ENCODE measurements at places on chromosomes 2 and 18.

DNA sequence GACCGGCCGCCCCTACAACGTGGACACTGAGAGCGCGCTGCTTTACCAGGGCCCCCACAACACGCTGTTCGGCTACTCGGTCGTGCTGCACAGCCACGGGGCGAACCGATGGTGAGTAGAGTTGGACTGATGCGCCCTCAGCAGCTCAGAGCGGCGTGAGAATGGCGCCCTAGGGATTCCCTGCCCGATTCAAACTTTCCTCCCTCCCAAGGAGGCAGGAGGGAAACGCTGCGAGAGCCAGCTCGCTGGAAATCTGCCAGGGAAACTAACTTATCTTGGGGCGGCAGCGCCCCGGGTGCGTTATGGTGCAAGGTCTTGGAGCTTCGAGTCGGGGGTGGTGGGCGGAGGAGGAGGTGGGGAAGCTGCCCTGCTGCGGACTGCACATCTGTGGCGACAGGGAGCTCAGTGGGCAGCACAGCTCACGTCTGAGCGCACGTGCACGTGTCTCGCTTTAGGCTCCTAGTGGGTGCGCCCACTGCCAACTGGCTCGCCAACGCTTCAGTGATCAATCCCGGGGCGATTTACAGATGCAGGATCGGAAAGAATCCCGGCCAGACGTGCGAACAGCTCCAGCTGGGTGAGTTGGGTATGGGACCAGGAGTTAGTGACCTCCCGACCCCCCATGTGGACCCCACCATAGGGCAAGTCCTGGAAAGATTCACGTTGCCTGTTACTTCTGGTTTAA lies 697 bp downstream of the ITGA4 start:
- DNase-seq: peak; percentile 21

- no peak for DNase-seq
Observed at GRCh38 chr2:60297296-60298005, 256.0 kb downstream of the BCL11A start.

DNA sequence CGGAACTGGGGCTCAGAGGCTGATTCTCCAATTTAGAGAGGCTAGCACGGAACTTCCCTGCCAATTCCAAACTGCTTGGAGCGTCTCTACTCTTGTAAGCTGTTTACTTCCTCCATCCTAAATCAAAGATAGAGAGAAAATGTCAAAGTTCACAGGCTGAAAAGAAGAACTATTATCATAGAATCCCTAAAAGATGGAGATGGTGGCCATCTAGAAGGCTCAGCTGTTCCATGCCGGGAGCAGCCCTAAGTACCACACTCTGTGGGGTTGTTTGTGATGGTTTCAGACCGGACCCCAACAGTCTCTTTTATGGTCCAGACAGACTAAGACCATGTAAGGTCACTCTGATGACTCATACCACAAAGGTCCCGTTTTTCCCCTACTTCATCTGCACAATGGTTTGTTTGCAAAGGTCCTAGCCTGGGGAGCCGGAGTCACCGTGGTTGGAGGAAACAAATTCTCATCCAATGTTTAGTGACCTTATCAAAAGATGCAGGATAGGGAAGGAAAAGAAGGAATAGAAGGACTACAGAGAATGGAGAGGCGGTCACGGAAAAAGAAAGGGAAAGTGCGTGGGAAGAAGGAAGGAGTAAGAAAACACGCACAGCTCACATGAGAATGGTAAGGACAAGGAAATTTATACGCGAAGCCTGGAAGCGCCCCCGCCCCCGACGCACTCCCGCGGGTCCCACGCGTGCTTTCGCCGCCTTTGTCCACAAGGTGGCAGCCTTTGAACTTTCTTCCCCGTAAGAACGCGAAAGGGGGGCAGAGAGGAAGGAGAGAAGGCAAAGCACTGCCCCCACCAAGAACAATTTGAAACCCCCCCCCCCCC lies 453 bp upstream of the ANTXR1 start:
- peak; percentile 18 for DNase-seq

DNA sequence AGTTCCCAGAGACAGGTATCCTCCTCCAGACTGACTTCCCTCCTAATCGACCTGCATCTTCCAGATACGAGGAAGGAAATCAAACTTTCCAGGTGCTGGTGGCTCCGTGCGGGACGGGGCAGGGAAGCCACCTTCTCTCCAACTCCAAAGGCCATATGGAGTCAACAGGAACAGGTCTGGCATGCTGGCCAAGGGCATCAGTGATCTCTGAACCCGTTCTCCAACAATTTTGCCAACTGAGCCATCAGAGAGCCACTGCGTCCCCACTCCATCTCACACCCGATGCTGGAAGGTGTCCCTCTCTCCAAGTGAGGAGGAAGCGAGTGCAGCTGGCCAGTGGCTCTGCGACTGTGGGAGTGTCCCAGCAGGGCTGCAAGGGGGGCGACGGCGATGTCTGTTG lies 5.4 kb downstream of the EDAR start:
- no peak for DNase-seq

GRCh38 chr2:10165282-10165681 lies 42.7 kb downstream of the RRM2 start:
- no peak for DNase-seq

DNA sequence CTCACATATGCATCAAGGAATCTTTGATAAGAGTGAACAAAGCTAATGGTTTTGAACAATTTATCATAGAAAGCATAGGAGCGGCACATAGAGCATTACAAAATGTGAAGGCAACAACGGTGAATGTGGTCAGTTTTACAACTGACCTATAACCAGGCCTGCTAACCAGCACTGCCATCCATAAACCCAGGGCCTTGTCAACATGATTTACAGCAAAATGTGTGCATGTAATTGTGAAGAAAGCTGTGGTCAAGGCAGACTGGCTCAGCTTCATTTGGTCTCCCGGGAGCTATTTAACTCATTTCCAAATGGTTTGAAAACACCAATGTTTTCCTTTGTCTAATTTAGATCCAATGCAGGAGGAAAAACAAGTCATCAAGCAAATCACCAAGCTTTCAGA lies 119.8 kb downstream of the DHRS9 start:
- no peak for DNase-seq

- DNase-seq: no peak
Observed at GRCh38 chr2:59694176-59694575, 859.3 kb downstream of the BCL11A start.

DNA sequence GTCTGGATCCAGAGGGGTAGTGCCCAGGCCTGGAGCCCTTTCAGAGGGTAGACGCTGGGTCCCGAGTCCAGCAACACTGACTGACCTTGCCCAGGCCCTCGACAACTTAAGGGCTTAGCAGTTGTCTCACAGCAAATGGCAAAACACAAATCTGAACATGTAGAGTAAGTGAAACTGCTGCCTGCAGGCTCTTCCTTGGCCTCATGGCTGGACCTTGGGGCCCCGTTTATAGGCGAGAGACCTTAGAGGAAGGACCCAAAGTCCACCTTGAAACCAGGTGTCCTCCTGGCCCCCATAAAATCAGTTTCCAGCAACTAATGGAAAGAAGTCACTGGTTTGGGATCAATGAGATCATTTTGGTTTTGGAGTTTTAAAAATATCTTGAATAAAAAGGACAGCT lies 154.4 kb downstream of the MYO1B start:
- DNase-seq: no peak

GRCh38 chr2:174510583-174511189 lies 23.9 kb upstream of the GPR155 start:
- DNase-seq: no peak

- DNase-seq: no peak
Observed at GRCh38 chr2:197137826-197138477, 172.6 kb downstream of the ANKRD44 start.

- no peak for DNase-seq
Observed at GRCh38 chr2:183093857-183094657, 15.5 kb downstream of the DUSP19 start.

DNA sequence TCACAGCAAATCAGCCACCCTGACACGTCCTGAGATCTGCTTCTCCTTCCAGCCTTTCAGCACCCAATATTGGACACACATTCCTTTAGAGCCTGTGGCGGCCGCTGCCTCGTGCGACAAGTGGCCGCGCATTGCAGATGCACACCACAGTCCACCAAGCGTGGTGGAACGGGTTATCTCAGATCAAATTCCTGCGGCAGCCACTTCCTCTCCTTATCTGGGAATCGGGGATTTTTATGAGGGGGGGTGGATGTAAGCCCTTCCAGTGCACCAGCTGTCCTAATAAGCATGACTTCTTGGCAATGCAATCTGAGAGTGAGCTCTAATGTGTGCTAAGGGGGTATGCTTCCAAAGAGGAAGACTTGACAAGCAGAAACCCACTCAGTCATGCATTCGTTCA lies 18.3 kb upstream of the BMP10 start:
- DNase-seq: no peak

- no peak for DNase-seq
Observed at GRCh38 chr2:30747206-30747605, 60.0 kb downstream of the CAPN13 start.

DNA sequence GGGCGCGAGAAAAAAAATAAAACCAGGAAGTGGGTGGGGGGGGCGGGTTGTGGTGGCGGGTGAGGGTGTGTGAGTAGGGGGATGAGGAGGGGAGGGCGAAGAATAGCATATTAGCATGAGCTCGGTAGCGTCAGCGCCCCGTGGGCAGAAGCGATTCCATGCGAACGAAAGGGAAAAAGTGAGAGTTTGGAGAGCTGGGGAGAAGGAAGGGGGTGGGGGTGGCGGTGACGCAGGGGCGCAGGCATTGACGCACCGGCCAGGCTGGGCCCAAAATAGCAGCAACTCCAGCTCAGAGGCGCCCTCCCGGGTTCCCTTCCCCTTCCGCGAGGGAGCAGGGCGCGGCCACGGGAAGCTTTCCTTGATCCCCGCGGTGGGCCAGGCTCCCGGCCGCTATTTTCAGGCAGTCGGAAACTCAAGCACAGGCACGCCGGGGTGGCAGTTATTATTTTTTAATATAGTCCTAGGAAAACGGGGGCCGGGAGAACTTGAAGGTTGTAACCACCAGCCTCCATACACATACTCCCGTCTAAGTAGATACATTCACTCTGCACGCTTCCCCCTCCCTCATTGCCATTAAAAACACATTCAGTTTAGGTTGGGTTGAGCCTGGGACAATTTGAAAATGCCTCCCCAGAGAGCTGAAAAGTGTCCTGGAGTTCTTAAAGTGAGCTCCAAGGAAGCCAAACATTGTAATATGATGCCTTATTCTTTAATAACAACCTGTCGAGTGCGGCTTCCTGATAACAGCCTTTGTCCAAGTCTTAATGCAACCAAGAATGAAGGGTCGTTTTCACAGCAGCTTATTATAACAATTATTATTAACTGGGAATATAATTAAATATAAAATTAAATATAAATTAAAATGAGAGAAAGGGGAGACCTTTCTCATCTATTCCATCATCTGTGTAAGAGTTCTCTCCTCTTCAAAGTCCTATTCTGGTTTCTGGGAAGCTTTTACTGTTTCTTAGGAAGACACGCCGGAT lies 2.3 kb upstream of the NR4A2 start:
- DNase-seq: peak; percentile 66

- no peak for DNase-seq
Observed at GRCh38 chr2:220125551-220125950, 498.1 kb downstream of the SLC4A3 start.

DNA sequence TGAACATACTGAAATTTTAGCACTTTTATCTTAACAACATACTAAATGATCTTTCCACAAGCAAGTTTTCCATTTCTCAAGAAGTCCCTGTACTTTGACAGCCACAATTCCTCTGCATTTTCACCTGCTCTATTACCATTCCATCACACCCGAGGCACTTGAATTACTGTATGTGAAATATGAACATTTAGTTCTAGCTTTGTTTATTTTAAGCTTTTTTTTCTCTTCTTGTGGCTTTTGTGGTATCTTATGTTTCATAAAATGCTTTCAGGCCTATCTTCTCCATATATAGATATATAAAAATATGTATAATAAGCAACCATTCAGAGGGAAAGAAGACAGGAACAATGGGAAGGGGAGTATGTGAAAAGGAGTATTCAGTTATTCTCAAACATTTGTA lies 693.9 kb downstream of the SATB2 start:
- DNase-seq: no peak

DNA sequence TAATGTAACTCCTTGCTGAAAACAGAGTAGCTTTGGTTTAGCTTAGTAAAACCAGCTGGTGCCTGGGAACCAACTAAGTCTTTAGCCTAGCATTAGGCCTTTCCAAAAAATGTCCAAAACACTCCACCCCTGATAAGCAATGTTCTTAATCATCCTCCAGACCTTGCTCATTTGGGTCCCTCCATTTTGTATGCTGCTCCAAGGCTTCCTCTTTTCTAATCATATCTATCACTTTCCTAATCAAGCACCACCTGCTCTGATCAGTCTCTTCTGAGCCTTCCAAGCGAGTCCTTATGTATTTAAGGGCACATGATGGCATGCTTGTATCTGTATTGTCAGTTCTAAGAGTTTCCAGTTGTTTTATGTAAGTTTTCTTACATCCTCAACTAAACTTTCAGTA lies 23.6 kb downstream of the THADA start:
- no peak for DNase-seq

- DNase-seq: no peak
Observed at GRCh38 chr2:18834341-18834740, 245.0 kb upstream of the NT5C1B start.

- DNase-seq: no peak
Observed at GRCh38 chr2:191845876-191846514, 893 bp downstream of the CAVIN2 start.

DNA sequence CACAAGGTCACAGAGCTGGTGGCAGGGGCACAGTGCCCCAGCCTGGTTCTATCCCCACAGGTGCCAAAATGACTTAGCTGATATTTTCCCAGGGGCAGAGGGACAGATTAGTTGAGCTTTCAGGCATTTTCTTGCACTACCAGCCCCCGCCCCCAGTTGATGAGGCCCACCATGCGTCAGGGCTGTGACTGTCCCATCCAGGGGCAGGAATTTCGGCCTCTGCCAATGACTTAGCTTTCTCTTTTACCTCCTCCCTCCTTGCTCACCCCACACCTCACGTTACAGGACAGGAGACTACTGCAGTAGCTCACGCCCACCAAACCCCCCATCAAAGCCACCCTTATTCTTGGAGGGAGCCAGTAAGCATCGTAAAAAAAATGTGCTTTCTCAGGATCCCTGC lies 31.5 kb downstream of the MRO start:
- DNase-seq: no peak

GRCh38 chr2:230471074-230471473 lies 55.1 kb downstream of the SP100 start:
- no peak for DNase-seq

All from activated CD4-positive, CD25-positive, alpha-beta regulatory T cell (primary cell).